Activated CD4-positive, alpha-beta T cell treated with anti-CD3 and anti-CD28 coated beads, Interleukin-2, amount 10 ng/mL, durations not matched to agents 7 days and 5 days (primary cell): ENCODE measurements at places on chromosomes 5 and 9. TPM values are rescaled to one million over a fixed set of nuclear protein-coding genes. Genes with fewer than 3 reads are reported as not detected.

Gene CATSPER3
- total RNA-seq = 1.4 TPM

DNA sequence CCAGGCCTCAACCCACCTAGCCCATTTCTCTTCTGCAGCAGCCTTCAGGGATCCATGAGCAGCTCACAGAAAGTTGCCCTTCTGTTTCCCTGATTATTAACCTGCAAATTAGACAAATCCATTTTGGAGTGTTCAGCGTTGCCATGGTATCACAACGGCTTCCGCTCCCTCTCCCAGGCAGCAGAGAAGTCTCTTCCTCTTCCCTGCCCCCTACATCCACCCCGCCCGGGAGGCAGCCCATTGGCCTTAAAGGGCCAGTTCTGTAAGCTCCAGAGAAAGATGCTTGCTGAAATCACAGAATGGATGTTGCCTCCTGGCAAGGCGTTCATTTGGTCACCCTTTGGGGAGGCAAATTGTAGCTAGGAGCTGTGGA, 47.7 kb upstream of the BOD1 start:
- no peaks in the 10 kb centered on the region for H3K36me3 ChIP-seq
- no peak overlapping the region for H3K27ac ChIP-seq
- no peaks in the 10 kb centered on the region for H3K4me1 ChIP-seq

- no peak overlapping the region for H3K4me3 ChIP-seq
- H3K27ac ChIP-seq = peak overlapping the region; percentile 9
- H3K4me1 ChIP-seq = peaks cover 17% of the 10 kb centered on the region
These were observed 118.2 kb downstream of the GALNT10 start for GRCh38 chr5:154308443-154309370.

DNA sequence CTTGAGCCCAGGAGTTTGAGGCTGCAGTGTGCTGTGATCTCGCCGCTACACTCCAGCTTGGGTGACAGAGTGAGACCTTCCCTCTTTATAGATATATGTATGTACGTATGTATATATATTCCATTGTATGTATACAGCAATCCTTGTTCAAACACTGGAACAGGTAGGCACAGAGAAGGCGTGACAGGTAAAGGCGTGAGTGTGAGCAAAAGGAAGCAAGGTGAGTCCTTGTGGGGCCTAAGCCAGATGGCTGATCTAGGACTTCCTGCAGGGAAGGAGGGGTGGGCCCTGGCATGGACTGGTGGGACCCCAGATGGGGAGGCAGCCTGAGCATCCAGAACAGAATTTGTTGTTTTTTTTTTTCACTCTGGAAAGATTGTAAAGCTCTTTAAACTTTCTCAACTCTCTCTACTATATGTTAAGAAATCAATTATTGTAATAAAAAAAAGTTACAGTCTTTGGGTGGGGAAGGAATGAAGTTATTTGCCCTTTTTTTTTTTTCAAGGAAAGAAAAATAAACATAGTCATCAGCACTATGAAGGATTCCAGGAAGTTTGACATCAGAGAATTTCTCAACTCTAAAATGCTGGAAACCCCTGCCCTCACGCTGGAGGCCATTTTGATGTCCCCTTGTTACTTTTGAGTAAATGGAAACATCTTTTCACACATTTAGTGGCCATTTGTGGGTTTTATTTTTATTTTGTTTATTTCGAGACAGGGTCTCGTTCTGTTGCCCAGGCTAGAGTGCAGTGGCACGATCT, 38.9 kb upstream of the STXBP1 start:
- peaks cover 2% of the 10 kb centered on the region for H3K36me3 ChIP-seq
- no peak overlapping the region for H3K4me3 ChIP-seq
- DNase-seq = no peak
- no peaks in the 10 kb centered on the region for H3K27me3 ChIP-seq

Gene FOXD4L4
- total RNA-seq = 0.37 TPM

GRCh38 chr5:6108540-6108848, 269.9 kb downstream of the MED10 start:
- no peaks in the 10 kb centered on the region for H3K4me1 ChIP-seq
- DNase-seq = no peak
- no peaks in the 10 kb centered on the region for H3K36me3 ChIP-seq
- H3K27me3 ChIP-seq = no peaks in the 10 kb centered on the region
- H3K27ac ChIP-seq = no peak overlapping the region
- no peak overlapping the region for H3K4me3 ChIP-seq

- no peak overlapping the region for H3K27ac ChIP-seq
- no peaks in the 10 kb centered on the region for H3K27me3 ChIP-seq
- DNase-seq = no peak
- no peak overlapping the region for H3K4me3 ChIP-seq
- H3K36me3 ChIP-seq = no peaks in the 10 kb centered on the region
These were observed 745.2 kb upstream of the C9orf72 start for GRCh38 chr9:28318515-28318914.

GRCh38 chr5:58294598-58295305, 165.1 kb downstream of the PLK2 start:
- no peak for DNase-seq
- H3K36me3 ChIP-seq = no peaks in the 10 kb centered on the region
- no peaks in the 10 kb centered on the region for H3K27me3 ChIP-seq
- H3K27ac ChIP-seq = no peak overlapping the region
- H3K4me1 ChIP-seq = no peaks in the 10 kb centered on the region

GRCh38 chr5:74237571-74238145, 402.9 kb downstream of the ENC1 start:
- peaks cover 18% of the 10 kb centered on the region for H3K27me3 ChIP-seq
- H3K36me3 ChIP-seq = no peaks in the 10 kb centered on the region
- no peak for DNase-seq

Gene FOXD4
- total RNA-seq = 0.71 TPM

Gene UNC5A
- total RNA-seq = not detected

DNA sequence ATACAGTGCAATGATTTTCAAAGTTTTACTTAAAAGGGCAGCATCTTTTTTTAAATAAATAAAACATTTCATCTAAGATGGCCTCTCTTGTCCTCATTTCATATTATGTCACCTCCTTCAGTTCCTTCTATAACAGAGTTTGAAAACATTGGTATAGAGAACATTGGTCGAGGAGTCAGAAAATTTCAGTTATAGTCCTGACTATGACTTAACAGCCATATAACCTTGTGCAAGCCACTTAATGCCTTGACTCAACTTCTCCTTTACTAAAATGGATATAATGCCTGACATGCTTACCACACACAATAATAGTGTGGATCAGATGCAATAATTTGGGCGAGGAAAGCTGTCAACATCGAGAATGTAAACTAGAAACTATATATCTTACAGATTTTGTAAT, 22.6 kb downstream of the SSBP2 start:
- DNase-seq = no peak
- no peaks in the 10 kb centered on the region for H3K27me3 ChIP-seq
- peaks cover 8% of the 10 kb centered on the region for H3K4me1 ChIP-seq
- no peak overlapping the region for H3K27ac ChIP-seq
- no peak overlapping the region for H3K4me3 ChIP-seq

Gene SOHLH1
- total RNA-seq = not detected

DNA sequence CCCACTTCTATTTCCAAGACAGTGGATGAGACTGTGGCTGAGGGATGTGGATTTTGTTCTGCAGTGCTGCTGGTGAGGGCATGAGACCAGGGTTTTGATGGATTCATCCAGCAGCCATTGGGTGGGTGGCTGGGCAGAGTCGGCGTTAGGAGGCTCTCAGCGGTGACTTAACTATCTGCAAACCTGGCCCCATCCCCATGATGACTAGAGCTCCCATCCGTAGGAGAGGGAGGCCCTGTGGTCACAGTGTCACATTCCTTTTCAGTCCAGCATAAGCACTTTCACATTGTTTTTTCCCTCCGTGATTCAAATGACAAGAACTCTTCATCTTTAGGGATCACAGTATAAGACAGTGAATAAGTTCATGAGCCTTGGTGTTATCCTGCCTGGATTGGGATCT, 60.4 kb upstream of the SPRY4 start:
- no peak overlapping the region for H3K27ac ChIP-seq
- DNase-seq = no peak
- no peak overlapping the region for H3K4me3 ChIP-seq

DNA sequence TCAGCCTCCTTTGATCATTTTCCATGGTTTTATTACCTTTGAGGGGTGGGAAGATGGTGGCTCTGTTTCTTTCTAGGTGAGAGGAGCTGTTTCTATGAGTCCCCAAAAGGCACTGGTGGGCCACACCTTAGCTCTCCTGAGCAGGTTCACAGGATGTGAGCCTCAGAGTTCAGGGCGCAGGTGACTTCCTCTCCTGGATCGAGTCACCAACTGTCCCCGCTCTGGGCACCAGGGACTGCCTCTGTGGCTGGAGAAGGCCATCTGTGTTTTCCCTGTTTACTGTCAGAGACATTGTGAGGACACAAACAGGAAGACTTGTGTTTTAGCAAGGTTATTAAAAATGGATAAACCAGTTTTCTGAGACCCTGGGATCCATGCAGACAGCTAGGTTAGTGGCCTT, 68.5 kb downstream of the IL31RA start:
- no peaks in the 10 kb centered on the region for H3K27me3 ChIP-seq
- peaks cover 37% of the 10 kb centered on the region for H3K4me1 ChIP-seq
- no peak for DNase-seq
- no peaks in the 10 kb centered on the region for H3K36me3 ChIP-seq
- H3K4me3 ChIP-seq = no peak overlapping the region

Gene ADAM19
- 118 TPM for total RNA-seq

DNA sequence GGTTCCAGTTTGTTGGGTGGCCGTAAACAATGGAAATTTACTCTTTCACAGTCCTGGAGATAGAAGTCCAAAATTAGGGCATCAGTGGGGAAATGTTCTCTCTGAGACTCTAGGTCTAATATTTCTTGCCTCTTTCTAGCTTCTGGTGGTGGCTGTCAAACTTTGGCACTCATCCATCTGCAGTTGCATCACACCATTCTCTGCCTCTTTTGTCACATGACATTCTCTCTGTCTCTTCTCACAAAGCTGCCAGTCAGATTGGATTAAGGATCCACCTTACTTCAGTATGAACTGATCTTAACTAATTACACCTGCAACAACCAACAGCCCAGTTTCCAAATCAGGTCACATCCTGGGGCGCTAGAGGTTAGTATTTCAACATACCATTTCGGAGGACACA, 222.9 kb upstream of the FTMT start:
- DNase-seq = no peak
- no peak overlapping the region for H3K27ac ChIP-seq
- no peaks in the 10 kb centered on the region for H3K36me3 ChIP-seq
- H3K4me1 ChIP-seq = no peaks in the 10 kb centered on the region

Gene NEURL1B
- 8.7 TPM for total RNA-seq

DNA sequence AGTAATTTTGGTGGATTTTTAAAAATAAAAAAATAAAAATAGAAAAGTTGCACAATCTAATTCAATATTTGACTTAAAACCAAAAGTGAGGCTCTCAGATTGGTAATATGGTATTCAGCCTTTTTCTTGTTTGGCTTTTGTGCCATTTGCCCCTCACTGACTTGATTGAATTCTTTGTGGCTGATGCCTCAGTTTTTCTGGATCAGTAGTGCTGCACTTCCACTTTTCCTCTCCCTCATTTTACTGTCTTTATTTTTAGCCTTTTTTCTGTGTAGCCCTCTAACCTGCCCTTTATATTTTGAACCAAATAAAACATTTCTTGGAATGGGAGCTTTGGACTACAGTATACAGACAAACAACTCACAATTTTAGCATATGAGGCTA, 3.8 kb upstream of the MSMP start:
- H3K4me3 ChIP-seq = peak overlapping the region; percentile 91
- DNase-seq = no peak
- peaks cover 43% of the 10 kb centered on the region for H3K4me1 ChIP-seq
- H3K27ac ChIP-seq = peak overlapping the region; percentile 50
- H3K27me3 ChIP-seq = no peaks in the 10 kb centered on the region
